ENCODE measurements at places on chromosomes 16 and 17. TPM values are rescaled to one million over a fixed set of nuclear protein-coding genes. Genes with fewer than 3 reads are reported as not detected.
A peak's percentile ranks its signal among the peaks of the same experiment; 100 is the strongest.

DNA sequence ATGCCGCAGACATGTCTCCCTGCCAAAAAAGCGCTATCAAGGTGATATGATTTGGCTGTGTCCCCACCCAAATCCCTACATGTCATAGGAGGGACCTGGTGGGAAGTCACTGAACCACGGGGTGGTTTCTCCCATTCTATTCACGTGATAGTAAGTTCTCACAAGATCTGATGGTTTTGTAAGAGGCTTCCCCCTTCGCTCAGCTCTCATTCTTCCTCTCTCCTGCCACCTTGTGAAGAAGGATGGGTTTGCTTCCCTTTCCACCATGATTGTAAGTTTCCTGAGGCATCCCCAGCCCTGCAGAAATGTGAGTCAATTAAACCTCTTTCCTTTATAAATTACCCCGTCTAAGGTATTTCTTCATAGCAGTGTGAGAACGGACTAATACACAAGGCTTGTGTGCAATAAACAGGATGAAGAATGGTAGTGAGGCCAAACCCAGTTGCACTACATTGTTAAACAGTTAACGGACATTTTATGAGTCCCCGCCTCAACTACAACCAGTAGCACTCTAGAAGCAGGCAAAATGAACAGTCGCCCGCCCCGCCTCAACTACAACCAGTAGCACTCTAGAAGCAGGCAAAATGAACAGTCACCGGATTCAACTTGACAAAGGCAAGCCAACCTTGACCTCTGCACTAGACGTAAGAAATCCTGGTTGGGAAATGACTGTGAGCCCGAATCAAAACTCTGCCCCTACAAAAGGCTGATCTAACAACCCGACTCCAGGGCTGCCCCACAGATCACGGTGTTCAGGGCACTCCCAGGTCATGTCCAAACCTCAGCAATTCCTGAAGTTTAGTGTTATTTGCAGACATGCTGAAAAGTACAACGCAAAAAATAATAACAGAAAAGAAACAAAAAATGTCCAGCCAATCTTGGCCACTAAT, 26.3 kb downstream of the VPS53 start:
- H3K4me1 ChIP-seq, result peaks cover 6% of the 10 kb centered on the region
- no peak overlapping the region for H3K4me3 ChIP-seq

DNA sequence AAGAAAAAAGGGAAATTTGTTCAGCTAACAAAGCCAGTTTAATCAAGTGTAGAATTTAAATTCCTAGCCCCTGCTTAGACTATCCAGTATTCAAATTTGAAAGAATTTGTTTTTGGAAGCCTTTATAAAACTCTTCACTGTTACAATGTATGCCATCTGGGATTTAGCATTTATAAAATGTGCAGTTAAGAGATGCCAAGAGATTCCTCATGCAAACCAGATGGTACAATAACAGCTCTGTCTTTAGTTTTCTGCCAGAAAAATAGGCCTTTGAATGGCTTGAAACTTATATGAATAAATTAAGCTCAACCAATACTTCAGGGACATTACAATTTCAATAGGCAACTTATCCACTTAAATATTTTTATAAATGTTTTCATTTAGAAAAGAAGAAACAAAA, 6.8 kb upstream of the ANKS4B start:
- no peak overlapping the region for H3K27ac ChIP-seq
- no peaks in the 10 kb centered on the region for H3K27me3 ChIP-seq

DNA sequence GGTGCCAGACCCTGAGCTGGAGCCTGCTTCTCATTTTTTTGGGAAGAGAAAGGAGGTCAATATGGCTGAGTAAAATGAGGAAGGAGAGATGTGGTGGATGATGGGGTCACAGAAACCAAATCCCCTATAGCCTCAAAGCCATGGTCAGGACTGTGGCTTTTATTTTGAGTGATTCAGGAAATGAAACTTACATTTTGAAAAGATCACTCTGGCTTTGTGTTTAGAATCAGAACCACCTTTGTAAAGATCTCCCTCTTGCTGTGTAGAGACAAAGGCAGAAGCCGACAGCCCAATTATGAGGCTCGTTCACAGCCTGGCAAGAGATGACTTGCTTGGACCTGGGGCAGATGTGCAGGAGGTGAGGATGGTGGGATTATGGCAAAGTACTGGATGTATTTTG, 121.6 kb upstream of the ANKFN1 start:
- no peak overlapping the region for H3K27ac ChIP-seq
- no peak for DNase-seq
- H3K27me3 ChIP-seq, result no peaks in the 10 kb centered on the region

GRCh38 chr16:53966821-53967571, 263.0 kb downstream of the FTO start:
- no peak for DNase-seq
- H3K27me3 ChIP-seq, result no peaks in the 10 kb centered on the region
- H3K36me3 ChIP-seq, result no peaks in the 10 kb centered on the region
- H3K4me3 ChIP-seq, result no peak overlapping the region
- H3K27ac ChIP-seq, result no peak overlapping the region

GRCh38 chr17:39781031-39781860, 43.5 kb downstream of the GRB7 start:
- no peaks in the 10 kb centered on the region for H3K27me3 ChIP-seq
- H3K27ac ChIP-seq, result peak overlapping the region; percentile 96
- H3K4me3 ChIP-seq, result no peak overlapping the region
- peaks cover 57% of the 10 kb centered on the region for H3K36me3 ChIP-seq
- H3K4me1 ChIP-seq, result peaks cover 67% of the 10 kb centered on the region

- H3K4me3 ChIP-seq, result no peak overlapping the region
- DNase-seq, result no peak
- H3K27ac ChIP-seq, result no peak overlapping the region
- no peaks in the 10 kb centered on the region for H3K36me3 ChIP-seq
These were observed 2.0 kb downstream of the KRTAP4-5 start for GRCh38 chr17:41147531-41148204.

DNA sequence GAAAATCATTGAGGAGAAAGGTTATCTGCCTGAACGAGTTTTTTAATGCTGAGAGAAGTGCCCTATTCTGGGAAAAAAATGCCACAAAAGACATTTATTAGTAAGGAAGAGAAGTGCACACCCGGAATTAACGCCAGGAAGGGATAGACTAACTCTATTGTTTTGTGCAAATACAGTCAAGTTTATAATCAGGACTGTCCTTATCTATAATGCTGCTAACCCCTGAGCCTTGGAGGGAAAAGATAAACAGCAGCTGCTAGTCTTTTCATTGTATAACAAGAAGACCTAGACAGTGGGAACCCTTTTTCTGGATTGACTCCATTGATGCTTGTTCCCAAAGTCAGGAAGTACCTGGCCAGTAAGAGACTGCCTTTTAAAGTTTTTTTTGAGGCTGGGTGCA, 26.5 kb downstream of the BCAS3 start:
- no peak overlapping the region for H3K27ac ChIP-seq
- H3K4me3 ChIP-seq, result no peak overlapping the region
- H3K36me3 ChIP-seq, result no peaks in the 10 kb centered on the region

GRCh38 chr16:31517800-31518402, 9.7 kb upstream of the RUSF1 start:
- H3K36me3 ChIP-seq, result no peaks in the 10 kb centered on the region
- peak; percentile 27 for DNase-seq
- H3K27me3 ChIP-seq, result no peaks in the 10 kb centered on the region
- H3K27ac ChIP-seq, result no peak overlapping the region

- no peaks in the 10 kb centered on the region for H3K36me3 ChIP-seq
- no peaks in the 10 kb centered on the region for H3K4me1 ChIP-seq
- no peak overlapping the region for H3K4me3 ChIP-seq
- no peak overlapping the region for H3K27ac ChIP-seq
- no peak for DNase-seq
- H3K27me3 ChIP-seq, result no peaks in the 10 kb centered on the region
These were observed 39.6 kb downstream of the C16orf82 start for GRCh38 chr16:27106305-27106704.

GRCh38 chr16:50816901-50817555, 75.1 kb downstream of the CYLD start:
- no peak overlapping the region for H3K27ac ChIP-seq
- H3K36me3 ChIP-seq, result no peaks in the 10 kb centered on the region
- no peaks in the 10 kb centered on the region for H3K4me1 ChIP-seq

- H3K36me3 ChIP-seq, result no peaks in the 10 kb centered on the region
- no peak overlapping the region for H3K4me3 ChIP-seq
- DNase-seq, result peak; percentile 90
- no peak overlapping the region for H3K27ac ChIP-seq
- peaks cover 28% of the 10 kb centered on the region for H3K4me1 ChIP-seq
- no peaks in the 10 kb centered on the region for H3K27me3 ChIP-seq
These were observed 27.2 kb upstream of the SKAP1 start for GRCh38 chr17:48457080-48457836.

- 0 out of 2 replicates have a peak, but pooled peaks cover 3% of the 10 kb centered on the region for H3K36me3 ChIP-seq
- H3K4me1 ChIP-seq, result no peaks in the 10 kb centered on the region
- H3K27me3 ChIP-seq, result no peaks in the 10 kb centered on the region
- DNase-seq, result no peak
- no peak overlapping the region for H3K27ac ChIP-seq
These were observed 9.1 kb downstream of the FLCN start for GRCh38 chr17:17227608-17228520.

DNA sequence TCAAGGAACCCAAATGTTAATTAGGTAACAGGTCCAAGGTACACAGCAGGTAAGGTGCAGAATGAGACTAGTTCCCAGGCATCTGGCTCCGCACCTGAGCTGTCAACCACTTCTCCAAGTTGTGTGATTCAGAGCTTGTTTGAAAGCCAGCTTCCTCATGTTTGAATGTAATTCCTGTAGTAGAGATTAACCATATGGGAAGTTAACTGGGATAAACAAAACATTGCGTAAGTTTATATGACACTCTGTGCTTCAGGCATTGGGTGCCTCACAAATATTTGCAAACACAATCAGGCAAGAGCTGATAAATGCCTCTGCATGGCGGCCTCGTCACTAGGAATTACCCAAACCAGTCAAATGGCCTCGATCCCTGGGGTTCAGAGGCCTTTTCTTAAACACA, 27.9 kb upstream of the CPHXL start:
- H3K4me3 ChIP-seq, result no peak overlapping the region
- H3K27me3 ChIP-seq, result no peaks in the 10 kb centered on the region
- H3K36me3 ChIP-seq, result no peaks in the 10 kb centered on the region
- peaks cover 12% of the 10 kb centered on the region for H3K4me1 ChIP-seq
- no peak for DNase-seq

GRCh38 chr17:21275579-21276263, 8.8 kb upstream of the MAP2K3 start:
- H3K27ac ChIP-seq, result no peak overlapping the region
- no peaks in the 10 kb centered on the region for H3K36me3 ChIP-seq
- peaks cover 43% of the 10 kb centered on the region for H3K4me1 ChIP-seq
- DNase-seq, result peak; percentile 97
- H3K27me3 ChIP-seq, result no peaks in the 10 kb centered on the region
- peak overlapping the region; percentile 78 for H3K4me3 ChIP-seq

Gene CLEC3A
- total RNA-seq, result 0.47 TPM

Gene CCL22
- not detected for total RNA-seq

Gene SDR42E1
- total RNA-seq, result 4.4 TPM

Gene MYO15A
- total RNA-seq, result 1.3 TPM

Gene SLC38A8
- total RNA-seq, result not detected

Gene FBXW10B
- 0.26 TPM for total RNA-seq

Gene MPRIP
- total RNA-seq, result 49.3 TPM

All from Karpas-422 (cell line).